AG04450 (cell line): ENCODE measurements at places on chromosomes 7 and 10. TPM values are rescaled to one million over a fixed set of nuclear protein-coding genes. Genes with fewer than 3 reads are reported as not detected.
A peak's percentile ranks its signal among the peaks of the same experiment; 100 is the strongest.

DNA sequence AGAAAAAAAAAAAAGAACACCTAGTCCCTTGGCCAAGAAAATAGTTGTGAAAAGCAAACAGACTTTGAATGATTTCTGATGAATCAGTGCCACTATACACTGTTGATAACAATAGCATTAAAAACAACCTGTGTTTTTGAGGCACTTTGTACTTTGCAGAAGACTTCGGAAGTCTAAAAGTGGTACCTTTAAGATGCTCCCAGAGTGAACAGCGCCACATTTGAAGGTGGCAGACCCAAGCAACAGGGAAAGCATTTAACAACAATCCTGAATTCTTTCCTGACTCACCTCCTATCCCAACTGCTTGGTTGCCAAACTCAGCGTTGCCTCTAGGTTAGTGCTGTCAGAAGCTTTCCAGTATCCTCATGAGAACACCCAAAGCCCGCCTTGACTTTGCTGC, 102.5 kb upstream of the CCDC6 start:
- DNase-seq = no peak

DNA sequence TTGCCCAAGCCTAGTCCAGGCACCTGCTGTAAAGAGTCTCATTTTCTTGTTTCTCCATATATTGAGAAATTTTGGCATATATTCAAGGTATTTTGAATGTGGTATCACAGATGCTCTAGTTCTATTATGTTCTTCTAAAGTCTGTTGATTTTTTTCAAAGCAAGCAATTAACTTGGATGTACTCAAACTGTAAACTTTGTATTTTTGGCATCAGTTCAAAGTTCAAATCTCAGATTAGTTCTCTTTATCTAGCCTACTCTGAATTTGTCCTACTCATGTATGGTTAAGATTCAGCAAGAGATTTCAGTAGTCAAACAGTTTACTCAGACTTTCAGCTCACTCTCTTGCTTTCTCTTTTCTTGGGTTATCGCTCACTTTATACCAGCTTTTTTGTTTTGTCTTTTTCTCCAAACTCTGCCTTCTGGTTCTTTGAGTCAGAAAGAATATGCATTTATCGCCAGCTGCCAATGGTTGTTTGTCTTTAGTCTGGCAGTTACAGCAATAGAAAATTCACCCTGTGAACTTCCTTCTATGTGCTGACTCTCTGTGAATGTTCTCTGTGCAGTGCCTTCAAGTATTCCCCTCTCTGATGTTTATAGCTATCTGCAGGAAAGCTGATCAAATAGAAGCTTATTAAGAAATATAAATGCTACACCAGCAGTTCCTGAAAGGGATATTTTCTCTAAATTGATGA, 56.0 kb downstream of the ANKRD7 start:
- DNase-seq = no peak

- DNase-seq = no peak
Measured at GRCh38 chr7:135666156-135666555, 3.8 kb downstream of the STMP1 start.

DNA sequence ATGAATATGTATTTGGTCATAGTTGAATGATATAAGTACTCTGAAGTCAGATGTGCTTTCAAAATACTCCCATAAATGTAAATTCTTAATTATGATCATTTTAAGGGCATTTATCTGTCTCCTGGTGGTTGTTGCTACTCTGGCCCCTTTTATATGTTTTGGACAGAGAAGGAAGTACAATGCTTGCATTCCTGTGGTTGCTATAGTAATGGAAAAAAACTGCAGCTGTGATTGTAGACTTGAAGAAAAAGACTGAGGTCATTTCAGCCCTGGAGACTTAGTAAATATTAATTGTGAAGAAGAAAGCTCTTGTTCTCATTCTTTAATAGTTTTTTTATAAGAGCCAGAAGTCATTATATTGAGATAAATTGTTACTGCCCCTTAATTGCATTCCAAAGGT, 70.2 kb upstream of the FERD3L start:
- peak; percentile 58 for DNase-seq

- no peak for DNase-seq
Measured at GRCh38 chr10:104329735-104330134, 8.5 kb downstream of the ITPRIP start.

GRCh38 chr10:127890832-127891334, 1.9 kb downstream of the CLRN3 start:
- DNase-seq = no peak

DNA sequence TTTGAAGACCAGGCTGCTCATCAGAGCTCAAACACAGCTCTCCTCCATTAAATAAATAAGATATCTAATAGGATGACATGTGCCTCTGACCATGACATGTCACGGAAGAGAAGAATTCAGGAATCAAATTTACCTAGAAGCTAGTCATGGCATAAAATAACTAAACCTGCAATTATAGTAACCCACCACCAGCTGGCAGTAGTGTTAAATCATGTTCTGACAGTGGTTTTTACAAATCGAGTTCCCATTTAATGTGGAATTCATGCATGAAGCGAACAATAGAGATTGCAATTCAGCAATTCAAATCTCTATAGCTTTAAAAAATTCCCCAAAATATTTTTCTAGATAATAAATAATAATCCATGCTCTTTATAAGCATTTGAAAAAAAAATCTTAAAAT, 74.6 kb upstream of the IKZF1 start:
- no peak for DNase-seq

GRCh38 chr10:3203016-3203811, 30.6 kb upstream of the PITRM1 start:
- DNase-seq = no peak

DNA sequence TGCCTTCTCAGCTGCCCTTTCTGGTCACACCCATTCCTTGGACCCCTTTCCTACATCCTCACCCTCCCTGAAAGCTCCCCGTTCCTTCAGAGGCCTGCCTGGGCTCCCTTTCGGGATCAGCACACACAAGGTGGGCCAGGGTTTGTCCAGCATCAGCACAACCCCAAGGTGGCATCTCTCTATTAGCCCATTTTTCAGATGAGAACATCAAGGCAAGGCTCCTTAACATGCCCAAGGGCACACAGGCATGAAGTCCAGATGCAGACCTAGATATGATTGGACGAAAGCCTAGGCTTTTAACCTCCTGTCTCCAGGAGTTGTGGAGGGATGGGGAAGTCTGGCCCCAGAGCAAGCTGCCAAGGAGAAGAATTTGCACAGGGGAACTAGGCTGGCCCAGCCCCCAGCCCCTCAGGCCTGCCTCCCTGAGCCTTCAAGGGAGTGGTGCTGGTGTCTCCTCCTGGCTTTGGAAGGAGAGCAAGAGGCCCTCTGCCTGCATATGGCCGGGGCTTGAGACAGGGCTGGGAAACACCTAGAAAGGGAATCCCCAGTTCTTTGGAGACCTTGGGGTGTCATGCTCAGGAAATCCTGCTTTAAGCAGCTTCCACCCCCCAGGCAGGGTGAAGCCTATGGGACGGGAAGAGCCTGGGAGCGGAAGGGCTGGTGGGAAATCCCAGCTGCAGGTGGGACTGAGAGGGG, 9.0 kb upstream of the VSIR start:
- DNase-seq = no peak

GRCh38 chr10:48608279-48608681, 3.4 kb upstream of the ARHGAP22 start:
- no peak for DNase-seq

DNA sequence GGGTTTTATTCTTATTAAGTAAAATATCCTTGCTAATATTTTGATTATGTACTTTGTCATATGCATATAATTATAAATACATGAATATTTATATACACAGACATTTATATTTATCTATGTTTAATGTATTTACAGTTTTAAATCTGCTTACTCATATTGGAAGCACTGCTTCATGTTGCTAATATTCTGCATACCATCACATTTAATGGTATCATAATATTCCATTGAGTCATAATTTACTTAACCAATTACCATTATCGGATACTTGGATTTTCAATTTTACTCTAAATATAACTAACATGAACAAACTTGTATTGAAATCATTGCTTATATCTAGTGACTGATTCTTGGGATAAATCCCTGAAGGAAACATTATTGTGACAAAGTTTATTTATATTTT, 155.2 kb downstream of the MBL2 start:
- DNase-seq = no peak

GRCh38 chr10:50497758-50498157, 126.0 kb downstream of the SGMS1 start:
- no peak for DNase-seq

- no peak for DNase-seq
Measured at GRCh38 chr10:104347295-104348045, 6.2 kb upstream of the CFAP58 start.

DNA sequence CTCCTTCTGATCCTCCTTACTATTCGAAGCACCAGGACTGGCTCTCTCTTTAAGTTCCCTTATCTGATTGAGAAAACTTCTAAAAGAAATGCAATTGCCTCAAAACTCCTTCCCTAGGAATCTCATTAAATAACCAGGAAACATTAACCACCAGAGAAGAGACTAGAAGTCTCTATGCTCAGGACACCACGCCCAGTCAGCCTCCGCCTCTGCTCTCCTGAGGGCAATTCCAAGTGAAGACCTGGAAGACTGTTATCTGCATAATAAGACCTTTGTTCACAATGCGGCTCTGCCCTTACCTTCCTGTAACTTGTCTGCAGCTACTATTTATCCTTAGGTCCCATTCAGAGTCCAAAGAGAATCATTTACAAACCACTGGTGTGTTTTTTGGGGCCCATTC, 78.8 kb downstream of the ELMO1 start:
- DNase-seq = no peak

GRCh38 chr10:80272793-80273522, 16.5 kb downstream of the MAT1A start:
- DNase-seq = no peak

DNA sequence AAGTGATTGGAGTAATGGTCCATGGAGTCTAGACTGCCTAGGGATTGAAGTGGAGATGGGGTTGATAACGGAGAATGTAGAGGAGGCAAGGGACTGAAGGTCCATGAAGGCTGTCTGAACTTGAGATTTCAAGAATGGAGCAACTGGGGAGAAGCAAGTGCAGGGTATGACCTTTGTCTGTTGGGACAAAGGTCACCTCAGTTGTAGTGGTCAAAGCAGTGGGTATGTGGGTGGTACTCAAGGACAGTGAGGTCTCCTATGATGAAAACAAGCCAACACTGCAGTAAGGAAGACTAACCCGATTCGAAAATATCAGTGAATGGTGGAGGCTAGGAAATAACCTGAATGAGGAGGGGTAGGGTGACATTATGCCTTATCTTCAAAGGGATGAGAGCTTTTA, 5.4 kb upstream of the DDX21 start:
- no peak for DNase-seq

ST8SIA6 gene
- 0.10 TPM in 1 of 2 replicates, not detected in the other for polyA plus RNA-seq

CRHR2 gene
- not detected in 2 replicates for polyA plus RNA-seq

NEUROD6 gene
- polyA plus RNA-seq = not detected in 2 replicates

MET gene
- polyA plus RNA-seq = 15.5 and 20.8 TPM in 2 replicates

TMEM229A gene
- not detected in 2 replicates for polyA plus RNA-seq

CCL26 gene
- polyA plus RNA-seq = not detected in 2 replicates

AEBP1 gene
- 18.5 and 30.7 TPM in 2 replicates for polyA plus RNA-seq

STAMBPL1 gene
- polyA plus RNA-seq = 41.6 and 50.3 TPM in 2 replicates

PRSS37 gene
- not detected in 2 replicates for polyA plus RNA-seq

STEAP1B gene
- 14.4 and 18.8 TPM in 2 replicates for polyA plus RNA-seq

GNGT1 gene
- polyA plus RNA-seq = not detected in 2 replicates

SORCS3 gene
- polyA plus RNA-seq = not detected in 2 replicates
